Stimulated activated CD4-positive, alpha-beta T cell treated with anti-CD3 and anti-CD28 coated beads, TNF-alpha, amount 100 ng/mL, for 1 hour (primary cell): ENCODE measurements at places on chromosomes 11 and 22.
A peak's percentile ranks its signal among the peaks of the same experiment; 100 is the strongest.

DNA sequence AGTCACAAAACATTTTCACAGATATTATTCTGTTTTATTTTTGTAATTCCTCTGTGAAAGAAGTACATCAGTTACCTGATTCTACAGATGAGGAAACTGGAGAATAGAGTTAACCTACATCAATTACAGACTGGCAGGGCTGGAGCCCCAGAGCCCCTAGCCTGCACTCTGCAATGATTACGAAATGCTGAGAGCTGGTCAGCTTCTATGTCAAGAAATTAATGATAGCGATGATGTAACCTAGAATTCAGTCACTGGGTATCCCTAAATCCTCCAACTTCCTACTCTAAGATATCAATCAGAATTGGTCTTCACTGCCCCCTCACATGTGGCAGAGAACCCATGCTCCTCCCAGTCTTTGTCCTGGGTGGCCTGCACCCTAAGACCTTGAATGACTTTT is 273.5 kb upstream of the PLET1 start:
- no peak for DNase-seq

DNA sequence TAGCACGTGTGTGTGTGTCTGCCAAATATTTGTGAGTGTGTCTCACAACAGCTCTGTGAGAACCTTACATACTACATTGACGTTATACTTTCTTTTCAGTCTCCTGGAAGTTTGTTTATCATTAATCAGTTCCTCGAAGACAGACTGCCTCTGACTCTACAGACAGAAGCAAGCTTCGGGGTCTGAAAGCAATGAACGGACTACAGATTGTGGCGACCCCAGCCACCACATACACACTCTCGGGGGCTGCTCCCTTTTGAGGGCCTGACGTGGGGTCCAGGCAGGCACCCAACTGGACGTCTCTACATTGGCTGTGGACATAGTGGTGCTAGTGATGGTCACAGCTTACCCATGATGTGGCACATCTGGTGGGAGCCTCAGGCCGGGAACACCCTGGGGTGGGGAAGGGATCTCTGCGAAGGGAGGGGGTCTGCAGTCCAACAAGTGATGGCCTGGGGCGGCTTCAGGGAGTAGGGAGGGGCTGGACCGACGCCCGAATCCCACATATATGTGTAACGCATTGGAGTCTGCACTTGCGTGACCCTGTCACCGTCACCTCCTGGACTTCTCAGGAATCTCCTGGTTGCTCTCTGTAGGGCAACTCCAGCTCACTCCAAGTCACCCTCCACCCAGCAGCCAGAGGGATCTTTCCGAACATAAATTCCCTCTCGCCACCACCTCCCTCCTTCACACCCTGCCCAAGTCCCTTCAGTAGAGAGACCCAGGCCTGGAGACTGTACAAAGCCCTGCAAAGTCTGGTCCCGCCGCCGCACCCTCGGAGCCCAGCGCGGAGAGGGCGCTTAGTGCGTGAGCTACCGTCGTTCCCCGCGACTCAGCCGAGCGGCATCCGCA is 30.4 kb upstream of the TRIM29 start:
- no peak for DNase-seq

- peak; percentile 75 for DNase-seq
Observed at GRCh38 chr22:23281406-23282088, 101.2 kb downstream of the BCR start.

GRCh38 chr11:108817976-108818375 is 153.1 kb downstream of the DDX10 start:
- no peak for DNase-seq

DNA sequence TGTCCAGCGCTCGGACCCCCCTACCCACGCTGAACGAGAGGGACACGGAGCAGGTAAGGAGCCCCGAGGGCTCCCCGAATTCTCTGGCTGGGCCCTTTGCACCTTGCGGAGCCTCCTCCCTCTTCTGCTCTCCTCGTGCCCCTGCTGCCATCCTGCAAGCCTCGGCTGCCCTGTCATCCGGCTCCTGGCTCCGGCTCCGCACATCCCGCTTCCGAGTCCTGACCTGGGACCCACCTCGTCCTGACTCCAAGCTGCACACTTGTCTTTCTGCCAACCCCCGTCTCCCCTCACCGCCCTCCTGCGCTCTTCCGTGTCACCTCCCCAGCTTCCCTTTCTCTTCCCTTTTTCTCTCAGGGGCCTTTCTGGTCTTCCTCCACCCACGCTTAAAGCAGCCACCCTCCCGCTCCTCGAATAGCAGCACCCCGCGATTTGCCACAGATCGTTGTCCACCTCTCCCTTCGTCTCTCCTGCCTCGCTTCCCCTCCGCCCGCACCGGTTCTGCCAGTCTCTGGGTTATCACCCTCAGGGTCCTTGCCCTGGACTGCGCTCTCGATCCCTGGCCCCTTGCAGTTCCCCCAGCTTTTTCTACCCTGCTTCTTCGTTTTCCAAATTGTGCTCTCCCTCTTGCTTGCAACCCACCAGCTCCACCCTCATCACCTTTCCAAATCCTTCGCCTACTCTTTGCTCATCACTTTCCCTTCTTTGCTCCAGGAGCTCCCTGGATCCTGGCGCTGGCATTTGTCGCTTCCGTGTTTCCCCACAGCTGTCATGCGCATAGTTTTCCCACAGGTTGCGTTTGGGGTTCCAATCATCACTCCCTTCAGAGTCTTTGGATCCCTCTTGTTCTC is 822 bp downstream of the MARK2 start:
- DNase-seq, result no peak

- DNase-seq, result no peak
Observed at GRCh38 chr11:88213406-88213805, 38.2 kb upstream of the RAB38 start.

- no peak for DNase-seq
Observed at GRCh38 chr11:48024635-48025071, 44.3 kb downstream of the PTPRJ start.

DNA sequence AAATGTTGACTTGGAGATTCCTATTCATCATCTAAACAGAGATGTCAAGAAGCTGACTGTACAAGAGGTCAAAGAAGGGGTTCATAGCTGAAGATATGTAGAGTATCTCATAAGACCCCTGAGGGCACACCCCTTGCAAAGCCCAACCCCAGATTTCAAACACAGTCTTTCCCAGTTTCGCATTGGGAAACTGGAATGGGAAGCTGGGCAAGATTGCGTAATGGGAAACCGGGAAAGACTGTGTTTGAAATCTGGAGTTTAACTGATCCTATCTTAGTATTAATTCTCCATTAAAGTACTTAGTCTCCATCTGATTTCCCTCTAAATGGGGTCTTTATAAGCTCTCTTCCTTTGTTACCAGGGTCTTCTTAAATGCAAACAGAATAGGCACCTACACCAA is 99.5 kb downstream of the FAM76B start:
- DNase-seq, result no peak

- no peak for DNase-seq
Observed at GRCh38 chr11:120136356-120136755, 1.6 kb downstream of the TRIM29 start.

DNA sequence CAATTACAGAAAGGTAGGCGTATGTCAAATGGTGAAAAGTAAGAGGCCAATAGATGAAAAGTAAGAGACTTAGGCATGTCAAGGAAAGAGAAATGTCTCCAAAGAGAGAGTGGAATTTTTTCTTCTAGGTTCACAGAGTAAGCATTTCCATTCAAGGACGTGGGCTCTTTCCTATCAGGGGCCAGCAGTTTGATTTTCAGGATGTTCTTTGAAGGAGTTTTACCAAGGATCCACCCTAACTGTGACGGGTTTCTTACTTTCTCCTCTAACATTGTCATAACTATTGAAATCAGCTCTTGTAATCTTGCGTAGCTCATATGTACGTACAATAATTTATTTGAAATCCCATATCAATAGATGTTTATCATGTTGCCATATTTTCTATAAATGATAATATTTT is 2112.2 kb upstream of the RAG2 start:
- no peak for DNase-seq

- DNase-seq, result no peak
Observed at GRCh38 chr11:46363031-46363407, 15.8 kb downstream of the DGKZ start.

DNA sequence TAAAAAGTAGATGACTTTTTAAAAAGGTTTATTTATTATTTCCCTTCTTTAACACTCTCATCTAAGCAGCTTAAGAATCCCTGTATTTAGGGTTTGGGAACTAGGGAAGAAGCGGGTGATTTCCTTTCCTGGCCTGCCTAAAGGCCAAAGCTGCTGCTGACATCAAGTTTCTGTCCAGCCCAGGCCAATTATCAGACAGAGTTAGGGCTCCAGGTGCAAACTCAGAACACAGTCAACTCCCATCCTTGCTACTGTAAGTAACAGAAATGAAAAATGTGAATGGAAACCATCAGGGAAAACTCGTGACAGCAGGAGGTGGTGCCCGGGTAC is 108.9 kb downstream of the CCDC81 start:
- DNase-seq, result no peak

DNA sequence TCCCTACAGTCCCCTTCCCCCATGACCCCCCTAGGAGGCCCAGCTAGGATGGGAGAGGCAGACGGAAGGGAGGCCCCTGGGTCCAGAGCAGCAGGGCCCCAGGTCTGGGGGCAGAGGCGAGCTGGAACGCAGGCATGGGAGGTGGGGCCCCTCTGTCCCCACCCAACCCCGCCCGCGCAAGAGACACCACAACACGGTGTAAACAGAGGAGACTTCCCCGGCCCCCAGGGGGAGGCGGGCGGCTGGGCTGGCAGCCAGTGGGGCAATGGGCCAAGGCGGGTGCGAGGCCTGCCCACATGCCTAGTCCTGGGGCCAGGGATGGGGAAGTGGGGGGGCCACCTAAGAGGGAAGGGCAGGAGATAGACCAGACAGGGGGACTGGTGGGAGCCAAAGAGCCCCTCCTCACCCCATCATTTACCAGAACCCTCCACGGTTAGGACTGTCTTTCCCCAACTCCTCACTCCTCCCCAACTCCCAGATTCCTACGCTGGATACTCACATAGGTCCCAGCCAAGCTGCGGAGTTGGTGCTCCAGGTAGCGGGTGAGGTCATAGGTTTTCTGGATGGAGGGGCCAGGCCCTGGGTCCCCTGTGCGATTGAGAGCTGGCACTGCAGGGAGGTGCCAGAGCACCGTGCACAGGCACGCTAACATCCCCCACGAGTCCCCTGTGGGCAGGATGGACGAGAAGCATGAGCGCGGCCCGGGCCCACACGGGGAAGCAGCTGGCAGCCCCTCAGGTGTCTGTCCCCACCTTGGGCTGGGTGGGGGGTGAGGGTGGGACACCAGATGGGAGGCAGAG is 6.2 kb downstream of the CLCF1 start:
- no peak for DNase-seq

DNA sequence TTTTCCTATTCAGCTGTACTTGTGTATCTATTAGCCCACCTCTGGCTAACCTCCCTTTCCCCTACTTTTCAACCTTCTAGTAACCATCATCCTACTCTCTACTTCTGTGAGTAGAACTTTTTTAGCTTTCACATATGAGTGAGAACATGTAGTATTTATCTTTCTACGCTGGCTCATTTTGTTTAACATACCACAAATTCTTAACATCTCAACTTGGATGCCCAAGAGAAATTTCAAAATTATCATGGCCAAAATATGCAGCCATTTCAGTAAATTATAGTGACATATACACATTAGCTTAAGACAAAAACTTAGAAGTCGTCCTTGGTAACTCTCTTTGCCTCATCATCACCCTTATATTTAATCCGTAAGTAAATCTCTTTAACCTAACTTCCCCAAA is 34.7 kb downstream of the LUZP2 start:
- DNase-seq, result no peak

GRCh38 chr22:17359501-17359900 is 9.8 kb upstream of the CECR2 start:
- no peak for DNase-seq

DNA sequence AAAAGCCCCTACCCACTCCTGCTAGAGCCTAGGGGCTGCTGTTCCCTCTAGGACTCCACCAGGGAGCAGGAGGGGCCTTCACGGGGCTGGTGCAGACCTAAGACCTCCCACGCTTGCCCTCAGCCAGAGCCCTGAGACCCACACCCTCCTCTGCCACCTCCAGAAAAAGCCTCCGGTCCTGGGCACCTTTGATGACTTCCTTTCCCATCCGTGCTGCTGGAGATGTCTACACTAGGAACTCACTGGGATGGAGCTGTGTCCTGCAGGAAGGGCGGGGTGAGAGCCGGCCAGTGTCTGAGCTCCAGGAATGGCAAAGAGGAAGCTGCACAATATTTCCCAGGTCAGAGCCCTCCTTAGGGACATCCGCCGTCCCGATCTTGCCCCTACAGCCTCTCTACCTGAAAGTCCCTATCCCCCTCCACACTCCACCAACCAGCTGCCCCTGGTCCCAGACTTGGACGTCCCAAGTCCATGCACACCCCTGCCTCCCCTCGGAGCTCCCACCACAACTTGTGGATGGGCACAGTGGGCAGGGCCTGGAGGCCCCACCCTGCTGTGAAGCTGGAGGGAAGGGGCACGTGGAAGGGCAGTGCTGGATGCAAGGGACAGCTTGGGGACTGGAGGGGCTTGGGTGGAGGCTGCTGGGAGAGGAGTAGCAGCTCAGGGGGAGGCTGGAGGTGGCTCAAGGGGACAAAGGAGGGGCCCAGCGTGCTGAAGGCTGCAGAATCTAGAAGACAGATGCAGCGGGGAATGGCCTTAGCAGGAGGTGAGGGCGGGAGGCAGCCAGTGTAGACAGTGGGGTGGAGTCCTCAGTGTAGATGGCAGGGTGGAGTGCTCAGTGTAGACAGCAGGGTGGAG is 13.5 kb upstream of the LRP5 start:
- no peak for DNase-seq

DNA sequence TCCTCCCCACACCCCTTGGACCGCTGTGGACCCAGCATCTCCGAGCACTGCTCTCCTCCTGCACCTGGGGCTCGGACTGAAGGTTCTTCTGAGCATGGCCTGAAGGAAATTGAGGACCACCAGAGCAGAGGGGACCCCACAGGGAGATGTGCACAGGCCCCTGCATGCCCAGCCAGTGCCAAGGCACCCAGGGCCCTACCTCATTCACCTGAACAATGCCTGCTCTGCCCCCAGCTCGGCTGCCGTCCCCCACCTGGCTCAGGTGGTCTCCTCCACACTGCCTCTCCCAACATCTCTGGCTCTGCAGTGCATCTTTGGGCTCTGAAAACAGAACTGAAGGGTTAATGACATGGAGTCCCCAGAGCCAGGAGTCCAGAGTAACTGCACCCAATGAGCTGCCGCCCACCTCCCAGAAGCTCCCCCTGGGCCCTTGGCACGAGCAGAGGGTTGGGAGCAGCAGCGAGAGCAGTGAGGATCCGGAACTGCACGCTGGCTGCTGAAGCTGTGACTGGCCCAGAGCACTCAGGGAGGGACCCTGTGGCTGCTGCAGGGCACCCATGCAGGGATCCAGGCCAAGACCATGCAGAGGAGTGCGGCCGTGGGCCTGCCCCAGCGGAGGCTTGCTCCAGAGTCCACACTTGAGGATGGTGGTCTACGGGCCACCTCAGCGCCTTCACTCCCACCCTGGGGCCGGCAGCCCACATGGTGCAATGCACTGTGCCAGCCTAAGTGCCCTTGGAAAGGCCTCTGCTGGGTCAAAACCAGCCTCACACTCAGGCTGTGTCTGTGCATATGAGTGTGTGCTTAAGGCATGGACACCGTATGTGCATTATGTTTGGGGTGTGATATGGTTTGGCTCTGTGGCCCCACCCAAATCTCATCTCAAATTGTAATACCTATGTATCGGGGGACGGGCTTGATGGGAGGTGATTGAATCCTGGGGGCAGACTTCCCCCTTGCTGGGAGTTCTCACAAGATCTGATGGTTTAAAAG is 686.1 kb downstream of the TBC1D22A start:
- DNase-seq, result no peak
